NK-92 treated with Interleukin-12 subunit alpha and Interleukin-12 subunit beta, amount 100 ng/mL, for 24 hours (cell line): ENCODE measurements at places on chromosomes 7 and 10.

GRCh38 chr10:124076148-124076733, 17.2 kb downstream of the CHST15 start:
- DNase-seq, result no peak

DNA sequence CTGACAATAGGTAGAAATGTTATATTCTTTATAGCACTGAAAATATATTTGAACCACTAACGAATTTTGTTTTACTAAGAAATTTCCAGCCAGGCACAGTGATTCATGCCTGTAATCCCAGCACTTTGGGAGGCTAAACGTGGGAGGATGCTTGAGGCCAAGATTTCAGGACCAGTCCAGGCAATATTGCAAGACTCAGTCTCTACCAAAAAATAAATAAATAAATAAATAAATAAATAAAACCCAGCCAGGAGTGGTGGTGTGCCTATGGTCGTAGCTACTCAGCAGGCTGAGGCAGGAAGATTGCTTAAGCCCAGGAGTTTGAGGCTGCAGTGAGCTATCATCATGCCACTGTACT, 39.8 kb downstream of the PIP4K2A start:
- no peak for DNase-seq

GRCh38 chr7:14018751-14019150, 29.3 kb upstream of the ETV1 start:
- DNase-seq, result no peak

GRCh38 chr10:132511121-132512051, 26.2 kb upstream of the INPP5A start:
- DNase-seq, result no peak

DNA sequence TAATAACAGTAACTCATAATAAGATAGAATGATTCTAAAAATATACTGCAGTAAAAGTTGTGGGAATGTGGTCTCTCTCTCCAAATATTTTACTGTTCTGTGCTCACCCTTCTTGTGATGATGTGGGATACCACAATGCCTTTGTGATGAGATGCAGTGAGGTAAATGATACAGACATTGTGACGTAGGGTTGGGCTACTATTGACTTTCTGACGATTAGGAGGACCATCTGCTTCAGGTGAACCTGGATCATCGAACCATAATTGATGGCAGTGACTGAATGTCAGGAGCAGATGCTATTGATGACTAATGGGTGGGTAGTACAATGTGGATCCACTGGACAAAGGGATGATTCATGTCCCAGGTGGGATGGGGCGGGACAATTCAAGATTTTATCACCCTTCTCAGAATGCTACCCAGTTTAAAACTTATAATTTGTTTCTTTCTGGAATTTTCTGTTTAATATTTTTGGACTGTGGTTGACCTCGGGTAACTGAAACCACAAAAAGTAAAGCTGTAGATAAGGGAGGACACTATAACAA, 73.9 kb upstream of the ARMC3 start:
- DNase-seq, result no peak

DNA sequence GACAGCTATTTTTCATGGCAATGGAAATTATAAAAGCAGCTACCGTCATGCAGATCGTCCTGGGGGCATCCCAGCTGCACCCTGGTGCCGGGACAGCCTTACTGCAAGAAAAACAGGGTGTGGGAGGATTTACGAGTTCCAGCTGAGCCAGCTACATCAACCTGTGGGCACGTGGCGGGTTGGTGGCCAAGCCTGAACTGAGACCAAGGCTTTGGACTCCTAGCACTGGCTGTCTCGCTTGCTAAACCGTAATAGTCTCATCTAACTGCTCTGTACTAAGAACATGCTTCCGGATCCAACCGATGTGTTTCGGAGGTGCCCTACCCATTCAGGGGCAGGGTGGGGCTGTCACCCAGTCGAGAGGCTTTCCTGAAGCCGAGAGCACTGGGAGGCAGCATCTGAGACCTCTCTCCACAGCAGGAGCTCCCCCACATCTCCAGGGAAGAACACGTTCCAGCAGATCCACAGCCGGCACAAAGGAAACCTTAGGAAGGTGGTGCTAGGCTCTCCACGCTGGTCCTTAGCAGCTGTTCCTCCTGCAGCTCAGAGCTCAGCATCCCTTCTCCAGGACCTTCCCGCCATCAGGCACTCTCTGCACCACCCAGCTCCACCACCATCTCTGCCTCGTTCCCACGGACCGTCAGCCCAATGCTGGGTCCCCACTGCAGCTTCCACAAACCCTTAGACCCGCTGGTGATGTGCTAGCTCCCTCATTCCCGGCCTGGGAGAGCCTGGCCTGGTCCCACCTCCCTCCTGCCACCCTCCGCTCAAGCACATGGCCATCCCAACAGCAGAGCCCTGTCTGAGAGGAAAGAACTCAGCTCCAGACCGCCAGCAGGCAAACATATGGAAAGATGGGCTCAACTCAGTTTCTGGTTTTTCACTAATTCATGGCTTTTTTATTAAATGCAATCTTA, 158.5 kb downstream of the PTPRN2 start:
- no peak for DNase-seq
